Mucosa of descending colon (tissue), 3 donors: ENCODE measurements at places on chromosomes 4 and X. TPM values are rescaled to one million over a fixed set of nuclear protein-coding genes. Genes with fewer than 3 reads are reported as not detected.

Gene PCDH19
- total RNA-seq: 1.0 TPM

Gene CFAP47
- total RNA-seq: not detected

Gene GC
- total RNA-seq: not detected

Gene KLB
- total RNA-seq: 0.44 TPM

Gene SLITRK2
- total RNA-seq: 0.70 TPM
